ENCODE measurements at places on chromosomes 3 and 15. TPM values are rescaled to one million over a fixed set of nuclear protein-coding genes. Genes with fewer than 3 reads are reported as not detected.

DNA sequence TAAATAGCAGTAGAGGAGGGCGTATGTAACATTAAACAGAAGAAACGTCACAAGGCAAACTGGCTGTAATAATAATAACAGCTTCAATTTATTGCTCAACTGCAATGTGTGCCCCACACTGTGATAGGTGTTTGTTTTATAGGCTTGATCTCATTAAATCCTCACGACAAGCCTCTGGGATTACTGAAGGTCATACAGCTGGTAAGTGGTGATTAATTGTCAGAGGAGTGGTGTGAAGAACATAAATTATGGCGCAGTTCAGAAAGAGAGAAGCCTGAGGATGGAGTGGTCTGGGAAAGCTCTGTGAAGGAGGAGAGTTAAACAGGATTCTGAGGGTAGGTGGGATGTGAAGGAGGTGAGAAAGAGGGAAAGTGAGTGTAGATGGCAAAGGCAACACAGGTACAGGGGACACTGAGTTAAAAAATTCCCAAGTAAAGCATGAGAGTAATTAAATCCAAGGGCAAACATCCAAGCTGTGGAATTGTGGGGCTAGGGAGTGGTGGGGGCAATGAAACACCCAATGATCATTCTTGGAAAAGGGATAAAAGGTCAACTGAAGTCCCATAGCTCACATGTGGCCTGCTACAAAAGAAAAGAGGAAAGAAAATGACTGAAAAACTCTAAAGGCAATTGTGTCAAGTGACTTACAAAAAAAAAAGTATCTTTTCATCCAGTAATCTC, 16.5 kb upstream of the GLCE start:
- H3K27ac ChIP-seq, result no peak overlapping the region
- no peaks in the 10 kb centered on the region for H3K27me3 ChIP-seq
- no peak for DNase-seq
- no peaks in the 10 kb centered on the region for H3K36me3 ChIP-seq

DNA sequence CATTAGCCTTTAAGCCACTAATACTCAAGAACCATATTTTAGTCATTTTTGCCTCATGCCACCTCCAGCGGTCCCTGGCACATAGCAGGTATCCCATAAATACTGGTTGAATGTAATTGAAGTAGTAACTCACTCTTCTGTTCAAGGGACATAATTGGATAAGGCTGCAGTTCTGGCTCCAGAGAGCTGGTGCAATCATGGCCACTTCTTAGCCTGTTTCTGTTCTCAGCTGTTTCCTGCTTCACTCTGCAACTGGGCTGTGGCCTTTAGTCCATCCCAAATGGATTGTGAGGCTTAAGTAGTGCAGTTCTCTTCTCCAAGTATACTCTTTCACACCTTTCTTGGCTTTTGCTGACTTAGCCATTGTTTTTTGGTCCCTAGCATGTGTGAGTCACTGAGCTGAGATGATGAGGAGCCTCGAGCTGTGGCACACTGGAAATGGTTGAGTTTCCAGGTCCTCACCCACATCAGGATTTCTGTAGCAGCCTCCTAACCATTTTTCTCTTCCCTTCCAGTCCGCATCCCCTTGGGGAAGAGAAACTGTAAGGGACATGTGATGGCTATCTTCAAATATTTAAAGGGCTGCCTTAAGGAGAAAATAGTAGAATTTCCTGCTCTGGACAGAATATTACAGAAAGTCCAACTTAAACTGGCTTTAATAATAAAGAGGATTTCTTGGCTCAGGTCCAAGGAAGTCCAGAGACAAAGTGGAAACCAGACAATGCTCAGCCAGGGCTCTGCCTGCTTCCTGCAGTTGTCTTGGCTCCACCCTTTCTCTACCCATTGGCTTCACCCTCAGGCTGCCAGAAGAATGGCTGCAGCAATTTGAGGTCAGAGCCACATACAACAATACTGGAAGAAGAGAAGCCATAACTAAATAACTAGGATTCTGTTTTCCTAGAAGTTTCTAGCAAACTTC, 305.4 kb upstream of the ROPN1 start:
- no peaks in the 10 kb centered on the region for H3K36me3 ChIP-seq
- no peak overlapping the region for H3K4me3 ChIP-seq
- no peak for DNase-seq
- no peaks in the 10 kb centered on the region for H3K27me3 ChIP-seq

Gene ANXA2
- 214 TPM for total RNA-seq

- H3K4me3 ChIP-seq, result no peak overlapping the region
- no peaks in the 10 kb centered on the region for H3K36me3 ChIP-seq
- no peaks in the 10 kb centered on the region for H3K4me1 ChIP-seq
- H3K27ac ChIP-seq, result no peak overlapping the region
Measured at GRCh38 chr3:186525369-186526255, 18.6 kb downstream of the CRYGS start.

DNA sequence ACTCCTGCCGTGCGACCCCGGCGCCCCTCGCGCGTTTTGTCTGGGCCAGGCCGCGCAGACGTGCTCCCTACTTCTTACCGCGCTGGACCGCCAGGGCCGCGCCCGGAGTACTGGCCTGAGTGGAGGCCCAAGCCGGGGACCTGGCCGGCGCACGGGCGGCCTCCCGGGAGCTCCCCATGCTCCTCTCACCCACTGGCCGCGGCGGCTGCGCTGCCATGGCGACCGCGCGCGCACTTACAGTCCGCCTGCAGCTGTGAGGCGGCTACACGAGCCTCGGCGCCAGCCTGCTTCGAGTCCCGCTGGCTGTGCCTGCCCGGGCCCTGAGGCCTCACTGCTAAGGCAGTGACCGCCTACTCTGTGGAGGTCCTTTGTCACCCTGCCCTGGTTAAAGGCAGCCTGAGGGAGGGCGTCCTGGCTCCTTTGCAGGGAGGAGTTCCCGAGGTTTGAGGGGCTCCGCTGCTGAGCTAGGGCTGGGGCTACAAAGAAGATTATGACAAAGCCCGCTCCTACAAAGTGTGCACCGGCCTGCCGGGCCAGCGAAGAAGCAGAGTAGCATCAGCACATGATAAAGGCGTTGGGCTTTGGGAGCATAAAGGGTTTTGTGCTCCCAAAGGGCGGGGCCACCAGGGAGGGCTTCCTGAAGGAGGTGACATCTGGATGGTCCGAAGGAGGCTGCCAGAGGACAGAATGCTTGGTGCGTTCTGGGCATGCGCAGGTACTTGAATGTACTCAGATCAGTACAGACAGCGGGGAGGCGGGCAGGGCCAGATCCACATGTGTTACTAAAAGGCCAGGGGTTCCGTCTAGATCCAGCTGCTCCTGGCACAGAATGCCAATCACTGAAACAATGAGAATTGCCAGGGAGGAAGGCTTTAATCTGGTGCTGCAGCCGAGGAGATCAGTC, at the start of the genes LRRC34 and LRRIQ4:
Gene LRRC34, minus strand, starts transcription at position 573 of the 904 bp plus-strand sequence. Its CDS starts 356 bp downstream, at position 217.
Gene LRRIQ4, plus strand, starts transcription at position 539 of the 904 bp plus-strand sequence. CDS start 9,052 bp downstream, outside the sequence.
- no peaks in the 10 kb centered on the region for H3K36me3 ChIP-seq
- peak within 1 kb of the TSS; percentile 69 for H3K4me3 ChIP-seq
- peak; percentile 83 for DNase-seq
- H3K27me3 ChIP-seq, result no peaks in the 10 kb centered on the region
- peak within 1 kb of the TSS; percentile 76 for H3K27ac ChIP-seq

DNA sequence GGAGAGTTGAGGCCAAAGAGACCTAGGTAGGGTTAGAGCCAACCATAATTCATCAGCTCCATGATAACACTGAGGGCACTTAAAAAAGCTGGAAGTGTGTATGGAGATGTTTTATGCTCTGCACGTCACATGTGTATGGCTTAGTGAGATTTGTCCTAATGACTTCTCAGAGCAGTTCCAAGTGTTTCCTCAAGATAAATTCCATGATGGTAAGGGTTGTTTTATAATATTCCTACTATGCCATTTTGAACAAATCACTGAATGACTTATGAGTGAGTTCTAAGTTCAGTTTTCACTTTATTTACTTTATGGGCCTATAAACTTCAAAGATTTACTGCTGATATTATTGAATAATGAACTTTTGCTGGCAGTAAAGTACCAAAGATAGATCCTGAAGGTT, 28.1 kb downstream of the TEX9 start:
- no peak overlapping the region for H3K4me3 ChIP-seq
- H3K27me3 ChIP-seq, result no peaks in the 10 kb centered on the region
- no peak overlapping the region for H3K27ac ChIP-seq
- H3K4me1 ChIP-seq, result no peaks in the 10 kb centered on the region
- no peaks in the 10 kb centered on the region for H3K36me3 ChIP-seq
- DNase-seq, result no peak

Gene ALDH1L1
- 13.7 TPM for total RNA-seq

Measured in right atrium auricular region (tissue), 2 donors.